T-helper 2 cell treated with Interferon-gamma antibody and Interleukin-4, amounts not matched to agents 100 ng/mL and 5 ng/mL, for 36 hours (primary cell): ENCODE measurements at places on chromosomes 11 and 22. TPM values are rescaled to one million over a fixed set of nuclear protein-coding genes. Genes with fewer than 3 reads are reported as not detected.

The PTDSS2 gene
- 26.5 and 28.4 TPM in 2 replicates for total RNA-seq

The ANGPTL5 gene
- not detected in 2 replicates for total RNA-seq

The CALCB gene
- total RNA-seq, result 1.1 and 1.6 TPM in 2 replicates

The TST gene
- 7.2 and 7.5 TPM in 2 replicates for total RNA-seq

The OR5F1 gene
- total RNA-seq, result not detected in 2 replicates

The SHANK2 gene
- total RNA-seq, result not detected in 2 replicates

The LYVE1 gene
- not detected in 2 replicates for total RNA-seq

The GGT1 gene
- 47.1 and 47.3 TPM in 2 replicates for total RNA-seq

The KRTAP5-9 gene
- 0.18 and 0.39 TPM in 2 replicates for total RNA-seq

The KCTD14 gene
- 0.39 and 0.45 TPM in 2 replicates for total RNA-seq

The PNPLA5 gene
- total RNA-seq, result not detected in 2 replicates

The ALX4 gene
- not detected in 2 replicates for total RNA-seq

The CD248 gene
- total RNA-seq, result 0.09 and 0.18 TPM in 2 replicates

The DNAJB7 gene
- total RNA-seq, result not detected in 2 replicates

The CDKN1C gene
- total RNA-seq, result 0.39 and 0.52 TPM in 2 replicates

The MIAT gene
- total RNA-seq, result 47.8 and 50.1 TPM in 2 replicates
